ENCODE measurements at places on chromosomes 3 and 15. TPM values are rescaled to one million over a fixed set of nuclear protein-coding genes. Genes with fewer than 3 reads are reported as not detected.
A peak's percentile ranks its signal among the peaks of the same experiment; 100 is the strongest.

GRCh38 chr3:100299016-100299415 is 35.5 kb upstream of the NIT2 start:
- no peak for DNase-seq
- H3K27ac ChIP-seq = no peak overlapping the region
- no peak overlapping the region for H3K4me3 ChIP-seq
- no peaks in the 10 kb centered on the region for H3K27me3 ChIP-seq
- no peaks in the 10 kb centered on the region for H3K4me1 ChIP-seq

Gene SOX14
- total RNA-seq = not detected

Gene CFAP100
- total RNA-seq = not detected

Gene NEK4
- 32.9 TPM for total RNA-seq

Gene ZNF385D
- not detected for total RNA-seq

- peaks cover 7% of the 10 kb centered on the region for H3K27me3 ChIP-seq
- no peak overlapping the region for H3K4me3 ChIP-seq
- no peak overlapping the region for H3K27ac ChIP-seq
- DNase-seq = no peak
- H3K36me3 ChIP-seq = no peaks in the 10 kb centered on the region
Observed at GRCh38 chr15:94064676-94065313, 166.6 kb upstream of the MCTP2 start.

Gene LIPH
- total RNA-seq = not detected

Gene NUP210
- 152 TPM for total RNA-seq

Gene GP5
- total RNA-seq = 0.31 TPM

GRCh38 chr3:46386205-46386604 is 15.5 kb downstream of the CCR5 start:
- no peak for DNase-seq
- H3K27ac ChIP-seq = no peak overlapping the region
- H3K36me3 ChIP-seq = peaks cover 1% of the 10 kb centered on the region
- peaks cover 2% of the 10 kb centered on the region for H3K27me3 ChIP-seq
- peaks cover 29% of the 10 kb centered on the region for H3K4me1 ChIP-seq
- H3K4me3 ChIP-seq = no peak overlapping the region

DNA sequence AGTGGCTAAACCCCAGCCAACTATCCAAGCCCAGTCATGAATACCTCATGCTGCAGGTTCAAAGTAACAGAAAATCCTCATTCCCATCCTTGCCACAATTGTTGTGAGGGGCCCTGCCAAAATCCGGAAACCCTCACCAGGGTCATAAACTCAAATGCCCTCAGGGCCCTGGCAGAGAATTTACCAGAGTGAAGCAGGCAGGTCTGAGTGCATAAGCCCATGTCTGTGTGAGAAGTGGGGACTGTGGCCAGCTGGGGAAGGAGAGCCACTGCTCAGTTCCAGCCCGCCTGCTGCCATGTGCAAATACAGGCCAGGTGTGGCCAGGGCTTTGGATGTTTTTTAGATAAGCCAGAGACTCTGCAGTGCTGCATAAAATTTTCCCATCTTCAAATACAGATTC is 7.0 kb downstream of the CEP152 start:
- DNase-seq = no peak
- H3K4me3 ChIP-seq = no peak overlapping the region
- no peaks in the 10 kb centered on the region for H3K27me3 ChIP-seq
- H3K36me3 ChIP-seq = peaks cover 23% of the 10 kb centered on the region
- peaks cover 57% of the 10 kb centered on the region for H3K4me1 ChIP-seq

GRCh38 chr3:180934638-180935037 is 22.2 kb downstream of the FXR1 start:
- H3K36me3 ChIP-seq = peaks cover 23% of the 10 kb centered on the region
- H3K27me3 ChIP-seq = no peaks in the 10 kb centered on the region
- peaks cover 15% of the 10 kb centered on the region for H3K4me1 ChIP-seq
- H3K4me3 ChIP-seq = no peak overlapping the region
- H3K27ac ChIP-seq = no peak overlapping the region

Gene CSPG4
- not detected for total RNA-seq

DNA sequence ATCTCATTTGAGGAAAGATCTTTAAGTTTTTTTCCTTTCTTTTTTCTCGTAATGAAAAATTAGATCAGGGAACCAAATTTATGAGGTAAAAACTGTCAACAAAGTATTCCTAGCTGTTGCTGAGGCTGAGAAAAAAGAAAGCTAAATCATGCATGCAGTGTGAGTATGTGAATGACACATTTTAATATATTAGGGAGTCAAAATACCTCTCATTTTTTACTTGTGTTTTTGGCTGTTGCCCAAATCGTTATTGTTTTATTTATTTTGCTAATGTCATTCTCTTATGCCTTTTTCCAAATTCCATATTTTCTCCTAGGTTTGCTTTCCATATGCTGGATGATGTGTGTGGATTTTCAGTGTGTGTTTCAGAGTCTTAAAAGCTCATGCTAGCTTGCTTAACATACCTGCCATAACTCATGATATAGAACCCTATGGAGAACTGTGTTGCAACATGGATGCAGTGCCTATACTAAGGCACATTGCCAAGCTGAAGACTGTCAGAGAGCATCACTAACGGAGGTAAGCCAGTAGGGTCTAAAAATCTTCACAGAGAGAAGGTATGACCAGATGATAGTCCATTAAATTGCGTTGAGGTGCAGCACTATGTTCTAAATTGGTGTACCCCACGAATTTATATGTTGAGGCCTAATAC is 629.5 kb upstream of the KCNMB2 start:
- no peak overlapping the region for H3K4me3 ChIP-seq
- H3K27me3 ChIP-seq = no peaks in the 10 kb centered on the region
- H3K4me1 ChIP-seq = no peaks in the 10 kb centered on the region
- no peaks in the 10 kb centered on the region for H3K36me3 ChIP-seq
- DNase-seq = no peak
- H3K27ac ChIP-seq = no peak overlapping the region

Gene KLHL40
- not detected for total RNA-seq

Gene RLBP1
- not detected for total RNA-seq

- H3K27ac ChIP-seq = no peak overlapping the region
- DNase-seq = no peak
- peaks cover 50% of the 10 kb centered on the region for H3K36me3 ChIP-seq
Observed at GRCh38 chr15:39942101-39942752, 8.3 kb downstream of the EIF2AK4 start.

- no peak overlapping the region for H3K27ac ChIP-seq
- H3K36me3 ChIP-seq = no peaks in the 10 kb centered on the region
- peaks cover 12% of the 10 kb centered on the region for H3K27me3 ChIP-seq
- DNase-seq = no peak
- peaks cover 8% of the 10 kb centered on the region for H3K4me1 ChIP-seq
Observed at GRCh38 chr3:134228035-134228434, 22.6 kb downstream of the RYK start.

DNA sequence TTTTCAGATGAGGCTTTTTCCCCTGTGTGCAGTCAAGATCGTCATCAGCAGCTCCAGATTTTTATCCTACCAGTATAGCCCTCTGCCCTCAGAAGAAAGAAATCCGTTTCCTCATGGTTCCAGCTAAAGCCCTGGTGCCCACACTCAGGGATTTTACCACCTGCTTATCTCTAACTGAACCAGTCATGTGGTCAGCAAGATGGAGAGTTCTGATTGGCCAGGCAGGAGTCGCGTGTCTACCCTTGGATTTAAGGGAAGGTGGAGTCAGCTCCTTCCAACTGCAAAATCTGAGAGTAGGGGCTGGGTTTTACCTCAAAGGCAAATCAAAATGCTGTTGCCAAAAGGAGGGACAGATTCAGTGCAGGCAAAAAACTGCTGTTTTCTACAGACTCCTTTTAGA is 135.3 kb downstream of the LRTM1 start:
- H3K36me3 ChIP-seq = no peaks in the 10 kb centered on the region
- no peak overlapping the region for H3K27ac ChIP-seq
- no peaks in the 10 kb centered on the region for H3K27me3 ChIP-seq
- H3K4me1 ChIP-seq = no peaks in the 10 kb centered on the region

DNA sequence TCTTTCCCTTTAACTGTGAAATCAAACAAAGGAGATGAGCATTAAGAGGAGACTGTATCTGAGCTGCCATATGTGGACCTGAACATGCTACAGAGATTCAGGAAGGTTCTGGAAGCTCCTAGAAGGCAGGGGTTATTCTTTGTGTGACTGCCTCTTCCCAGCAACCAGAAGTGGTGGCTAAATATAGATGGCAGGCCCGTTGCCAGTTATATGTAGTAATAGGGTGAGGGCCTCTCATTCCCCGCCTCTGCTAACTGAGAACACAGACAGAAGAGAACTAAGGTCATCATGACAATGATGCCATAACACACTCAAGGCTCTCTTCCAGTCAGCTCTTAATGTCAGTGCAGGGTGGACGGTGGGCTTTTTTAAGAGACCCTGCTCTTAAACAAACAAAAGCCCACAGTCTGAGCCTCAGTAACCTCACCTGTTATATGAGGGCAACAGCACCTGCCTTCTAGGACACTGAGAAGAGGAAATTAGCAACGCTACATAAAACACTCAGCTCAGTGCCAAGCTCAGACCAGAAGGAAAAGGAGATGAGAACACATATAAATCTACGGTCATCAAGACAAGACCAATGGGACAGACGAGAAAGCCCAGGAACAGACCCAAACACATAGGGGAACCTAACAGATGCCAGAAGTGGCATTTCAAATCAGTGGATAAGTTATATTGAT is 22.3 kb downstream of the CFAP92 start:
- no peak overlapping the region for H3K27ac ChIP-seq
- H3K4me1 ChIP-seq = peaks cover 10% of the 10 kb centered on the region
- H3K4me3 ChIP-seq = no peak overlapping the region
- H3K27me3 ChIP-seq = peaks cover 9% of the 10 kb centered on the region
- H3K36me3 ChIP-seq = no peaks in the 10 kb centered on the region

- no peaks in the 10 kb centered on the region for H3K36me3 ChIP-seq
- DNase-seq = no peak
- no peak overlapping the region for H3K4me3 ChIP-seq
- H3K27ac ChIP-seq = no peak overlapping the region
- no peaks in the 10 kb centered on the region for H3K4me1 ChIP-seq
Observed at GRCh38 chr3:35012214-35012613, 627.1 kb upstream of the ARPP21 start.

DNA sequence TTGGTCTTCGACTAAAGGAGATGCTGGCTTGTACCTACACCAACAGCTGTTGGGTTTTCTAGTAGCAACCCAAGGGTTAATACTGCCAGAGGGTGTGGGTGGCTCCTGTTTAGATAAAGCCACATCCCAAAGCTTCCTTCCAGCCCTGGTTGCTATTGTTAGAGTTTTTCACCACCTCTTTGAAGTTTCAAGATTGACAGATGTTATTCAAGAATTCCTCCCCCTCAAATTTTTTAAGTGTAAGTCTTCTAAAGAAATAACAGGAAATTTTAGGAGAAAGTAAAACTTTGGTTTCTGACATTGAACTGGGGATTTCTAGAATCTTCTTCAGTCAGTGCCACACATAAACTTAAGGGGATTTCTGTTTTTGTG is 60.9 kb downstream of the TGFBR2 start:
- peak; percentile 39 for DNase-seq
- H3K27ac ChIP-seq = peak overlapping the region; percentile 83
- H3K4me3 ChIP-seq = no peak overlapping the region
- H3K4me1 ChIP-seq = peaks cover 97% of the 10 kb centered on the region

GRCh38 chr15:65996901-65997300 is 127.6 kb downstream of the RAB11A start:
- peaks cover 19% of the 10 kb centered on the region for H3K27me3 ChIP-seq
- H3K4me1 ChIP-seq = no peaks in the 10 kb centered on the region
- H3K4me3 ChIP-seq = no peak overlapping the region
- no peak for DNase-seq

Gene ITIH3
- total RNA-seq = not detected

DNA sequence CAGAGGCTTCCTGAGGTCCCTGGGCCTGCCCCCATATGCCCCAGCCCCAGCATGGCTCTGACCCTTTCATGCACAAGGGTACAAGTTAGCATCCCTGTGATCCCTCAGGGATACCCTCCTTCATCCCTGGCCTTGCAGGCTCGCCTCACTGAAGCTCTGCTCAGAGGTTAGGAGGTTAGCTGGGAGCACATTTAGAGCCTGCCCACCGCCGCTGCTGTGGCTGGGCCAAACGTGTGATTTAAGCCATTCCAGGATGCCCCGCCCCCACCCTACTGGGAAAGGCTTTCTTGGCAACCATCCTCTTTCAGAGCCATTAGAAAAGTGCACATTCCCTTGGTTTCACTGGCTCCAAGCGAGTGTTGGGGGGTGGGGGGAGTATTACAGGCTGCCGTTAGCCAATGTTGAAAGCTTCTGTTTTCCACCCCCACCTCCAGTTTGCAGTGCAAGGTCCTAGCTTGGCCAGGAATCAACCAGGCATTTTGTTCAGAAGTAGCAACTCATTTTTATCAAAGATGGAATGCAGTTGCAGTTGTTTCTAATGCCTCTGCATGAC is 6.3 kb upstream of the HES1 start:
- H3K4me3 ChIP-seq = no peak overlapping the region
- no peak for DNase-seq
- peaks cover 56% of the 10 kb centered on the region for H3K27me3 ChIP-seq

DNA sequence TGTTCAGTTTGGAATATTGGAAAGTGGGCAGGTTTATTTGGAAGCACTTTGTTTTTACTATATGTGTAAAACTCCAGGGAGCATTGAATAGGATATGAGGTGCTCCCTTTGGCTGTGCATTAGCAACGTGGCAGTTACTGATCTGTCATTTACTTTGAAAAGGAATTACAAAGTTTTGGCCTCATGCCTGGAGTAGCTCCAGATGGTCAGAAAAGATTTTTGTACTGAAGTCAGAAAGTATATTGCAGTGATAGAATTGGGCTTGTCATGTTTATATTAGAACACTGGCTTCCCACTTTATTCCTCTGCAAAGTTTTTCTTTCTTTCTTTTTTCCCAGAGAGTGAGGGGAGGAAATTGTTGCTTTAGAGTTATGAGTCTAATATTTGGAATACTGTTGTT is 26.1 kb downstream of the FNDC3B start:
- no peak for DNase-seq
- H3K27ac ChIP-seq = no peak overlapping the region
- H3K27me3 ChIP-seq = no peaks in the 10 kb centered on the region

- H3K4me3 ChIP-seq = no peak overlapping the region
- H3K36me3 ChIP-seq = no peaks in the 10 kb centered on the region
- H3K27me3 ChIP-seq = no peaks in the 10 kb centered on the region
- no peaks in the 10 kb centered on the region for H3K4me1 ChIP-seq
- DNase-seq = no peak
Observed at GRCh38 chr3:63029326-63029725, 154.1 kb upstream of the CADPS start.

GRCh38 chr3:50170689-50171088 is 15.6 kb downstream of the SEMA3F start:
- no peaks in the 10 kb centered on the region for H3K36me3 ChIP-seq
- H3K27me3 ChIP-seq = peaks cover 4% of the 10 kb centered on the region
- no peak overlapping the region for H3K4me3 ChIP-seq
- no peak overlapping the region for H3K27ac ChIP-seq

GRCh38 chr3:102733791-102734563 is 299.2 kb downstream of the ZPLD1 start:
- H3K36me3 ChIP-seq = no peaks in the 10 kb centered on the region
- no peaks in the 10 kb centered on the region for H3K4me1 ChIP-seq
- no peak overlapping the region for H3K27ac ChIP-seq
- peaks cover 5% of the 10 kb centered on the region for H3K27me3 ChIP-seq
- H3K4me3 ChIP-seq = no peak overlapping the region
- no peak for DNase-seq

DNA sequence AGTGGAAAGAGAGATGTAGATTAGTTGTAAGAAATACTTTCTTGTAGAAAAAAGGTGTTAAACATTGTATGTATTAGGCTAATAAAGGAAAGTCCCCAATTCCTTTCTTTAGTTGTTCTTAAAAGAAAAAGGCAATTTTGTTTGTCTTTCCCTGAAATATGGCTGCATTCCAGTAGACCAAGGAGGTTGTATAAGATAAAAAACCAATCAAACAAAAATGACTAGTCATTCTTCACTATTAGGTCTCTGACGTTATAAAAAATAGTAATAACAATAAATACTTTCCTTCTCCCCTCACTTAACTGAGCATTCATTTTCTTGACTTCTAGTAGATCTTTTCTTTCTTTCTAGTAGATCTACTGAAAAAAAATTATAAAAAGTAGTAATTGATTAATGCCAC is 8.6 kb upstream of the PPM1L start:
- peaks cover 39% of the 10 kb centered on the region for H3K27me3 ChIP-seq
- H3K4me1 ChIP-seq = no peaks in the 10 kb centered on the region
- H3K4me3 ChIP-seq = no peak overlapping the region
- no peaks in the 10 kb centered on the region for H3K36me3 ChIP-seq
